Right cardiac atrium (tissue), 5 donors: ENCODE measurements at places on chromosomes 7 and 10. TPM values are rescaled to one million over a fixed set of nuclear protein-coding genes. Genes with fewer than 3 reads are reported as not detected.

Gene TSPAN33
- 12.8 TPM for total RNA-seq

Gene SKAP2
- total RNA-seq: 10.7 TPM

Gene GIMAP8
- total RNA-seq: 11.7 TPM

Gene OR13A1
- not detected for total RNA-seq

Gene TAC1
- 0.24 TPM for total RNA-seq

Gene GRIFIN
- total RNA-seq: not detected

Gene CYP3A7
- not detected for total RNA-seq

Gene NUP205
- total RNA-seq: 17.9 TPM

Gene NODAL
- total RNA-seq: not detected

Gene PRKRIP1
- 15.3 TPM for total RNA-seq

Gene WDR86
- 0.47 TPM for total RNA-seq

Gene TRPV5
- total RNA-seq: not detected

Gene ZWINT
- 2.6 TPM for total RNA-seq

Gene LIPJ
- total RNA-seq: 0.06 TPM

Gene CLEC5A
- 0.33 TPM for total RNA-seq

Gene AGAP5
- total RNA-seq: 3.9 TPM

Gene CDHR3
- 0.66 TPM for total RNA-seq

Gene SNX13
- total RNA-seq: 48.8 TPM

Gene SPACDR
- not detected for total RNA-seq

Gene FAM24B
- total RNA-seq: 1.1 TPM

Gene VIPR2
- total RNA-seq: 9.5 TPM

Gene CXCL12
- total RNA-seq: 102 TPM

Gene HOXA13
- total RNA-seq: not detected

Gene LEP
- 4.8 TPM for total RNA-seq

Gene SFRP4
- total RNA-seq: 2.2 TPM

Gene SORCS1
- 3.2 TPM for total RNA-seq

Gene PDE1C
- total RNA-seq: 94.4 TPM

Gene FAS
- 6.6 TPM for total RNA-seq

Gene OR2A1
- total RNA-seq: not detected

Gene PCLO
- 3.8 TPM for total RNA-seq

Gene SVOPL
- not detected for total RNA-seq

Gene PDSS1
- total RNA-seq: 4.6 TPM

Gene PSMC2
- total RNA-seq: 124 TPM

Gene HDAC9
- 22.2 TPM for total RNA-seq

Gene ELFN1
- 13.7 TPM for total RNA-seq

Gene FHIP2A
- total RNA-seq: 30.2 TPM

Gene NAT16
- not detected for total RNA-seq

Gene SORBS1
- total RNA-seq: 428 TPM

Gene ASB10
- total RNA-seq: 10.8 TPM

Gene NRG3
- total RNA-seq: 1.4 TPM

Gene PAX4
- total RNA-seq: not detected

Gene PNLIPRP3
- total RNA-seq: not detected

Gene NEUROG3
- total RNA-seq: not detected

Gene PTPRZ1
- total RNA-seq: 1.8 TPM

Gene FBXO24
- not detected for total RNA-seq

Gene YWHAG
- 282 TPM for total RNA-seq

Gene CCDC3
- 9.3 TPM for total RNA-seq

Gene MACC1
- total RNA-seq: not detected

Gene SLIT1
- total RNA-seq: 0.17 TPM

Gene AKR1C4
- total RNA-seq: not detected

Gene PON1
- 0.47 TPM for total RNA-seq

Gene PTPRN2
- total RNA-seq: 3.9 TPM

Gene NKX2-3
- total RNA-seq: not detected

Gene UPK3BL2
- total RNA-seq: 6.2 TPM

Gene PPP1R9A
- 37.3 TPM for total RNA-seq

Gene NUDT5
- total RNA-seq: 12.7 TPM

Gene PRKCQ
- 0.25 TPM for total RNA-seq
